NCI-H2227 treated with DMSO at 0.1 percent for 48 hours (cell line): ENCODE measurements at places on chromosomes 7 and 10.

GRCh38 chr10:13810568-13810967 lies 223.8 kb downstream of the PRPF18 start:
- no peak for DNase-seq

DNA sequence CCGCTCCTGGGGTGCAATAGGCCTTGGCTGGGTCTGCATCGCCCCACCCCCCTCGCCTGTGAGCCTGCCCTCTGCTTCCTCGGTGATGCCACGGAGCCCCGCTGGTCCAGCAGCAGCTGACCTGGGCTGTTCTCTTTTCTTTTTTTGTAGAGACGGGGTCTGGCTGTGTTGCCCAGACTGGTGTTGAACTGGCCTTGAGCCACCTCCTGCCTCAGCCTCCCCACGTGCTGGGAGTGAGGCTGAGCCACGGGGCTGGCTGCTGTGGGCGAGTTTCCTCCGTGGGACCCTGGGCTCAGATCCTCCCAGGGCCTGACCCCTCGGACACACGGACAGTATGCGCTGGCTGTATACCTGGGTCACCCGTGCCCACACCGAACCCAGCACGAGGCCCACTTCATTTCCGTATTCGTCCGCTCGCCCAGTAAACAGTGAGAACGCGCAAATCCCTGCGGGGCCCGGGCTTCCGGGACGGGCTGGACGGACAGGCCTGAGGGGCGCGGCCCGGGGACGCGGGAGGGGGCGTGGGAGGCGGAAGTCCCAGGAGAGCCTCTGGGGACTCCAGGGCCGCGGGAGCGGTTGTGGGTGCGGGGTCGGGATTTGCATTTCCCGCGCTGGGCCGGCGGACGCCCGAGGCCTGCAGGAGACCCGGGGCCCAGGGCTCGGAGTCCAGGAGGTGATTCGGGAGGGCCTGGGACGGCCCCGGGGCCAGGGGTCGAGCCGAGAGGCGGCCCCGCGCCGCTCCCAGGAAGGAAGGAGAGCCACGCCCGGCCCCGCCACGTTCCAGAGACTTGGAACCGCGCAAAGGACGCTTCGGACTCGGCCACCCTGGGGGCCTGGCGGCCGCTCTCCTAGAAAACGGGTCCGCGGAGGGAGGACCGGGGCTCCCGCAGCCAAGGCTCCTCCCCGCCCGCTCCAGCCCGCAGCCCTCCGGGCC lies 57.7 kb upstream of the DNAJB6 start:
- DNase-seq: no peak

DNA sequence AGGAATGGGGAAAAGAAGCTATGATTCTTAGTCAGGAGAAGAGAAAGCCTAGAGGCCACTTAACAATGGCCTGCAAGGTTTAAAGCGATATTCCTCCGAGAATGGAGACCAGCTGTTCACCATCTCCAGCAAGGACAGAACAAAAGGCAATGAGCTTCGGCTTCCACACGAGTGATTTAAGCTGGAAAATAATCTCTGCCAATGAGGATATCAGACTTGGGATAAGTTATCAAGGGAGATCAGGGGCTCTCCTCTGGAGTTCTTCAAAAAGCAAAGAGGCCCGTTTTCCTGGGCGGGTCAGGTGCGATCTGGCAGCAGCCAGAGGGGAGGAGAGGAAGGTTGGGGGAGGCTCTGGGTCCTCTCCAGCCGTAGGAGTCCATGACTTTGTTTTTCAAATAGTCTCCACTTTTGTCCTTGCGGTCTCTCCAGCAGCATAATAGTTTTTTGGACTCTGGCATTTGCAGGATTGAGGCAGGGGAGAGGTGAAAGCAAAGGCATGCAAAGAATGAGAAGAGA lies 211.3 kb downstream of the SKIDA1 start:
- no peak for DNase-seq

DNA sequence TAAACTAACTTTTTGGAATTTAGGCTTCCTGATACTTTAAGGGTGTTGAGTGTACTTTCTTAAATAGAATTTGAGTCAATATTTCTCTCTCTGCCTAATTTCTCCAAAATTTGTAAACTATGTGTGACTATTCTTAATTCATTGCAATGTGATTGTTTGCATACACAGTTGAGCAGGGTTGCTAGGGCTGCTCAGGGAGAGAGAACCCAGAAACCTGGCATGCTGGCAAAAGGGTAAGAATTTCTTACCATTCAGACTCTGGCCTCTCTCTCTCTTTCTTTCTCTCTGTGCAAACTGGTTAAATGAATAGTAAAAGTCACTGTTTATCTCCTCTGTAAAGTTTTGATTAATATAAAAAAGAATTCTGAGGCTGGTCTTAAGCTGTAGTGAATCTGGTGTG lies 51.0 kb upstream of the NAMPT start:
- no peak for DNase-seq

DNA sequence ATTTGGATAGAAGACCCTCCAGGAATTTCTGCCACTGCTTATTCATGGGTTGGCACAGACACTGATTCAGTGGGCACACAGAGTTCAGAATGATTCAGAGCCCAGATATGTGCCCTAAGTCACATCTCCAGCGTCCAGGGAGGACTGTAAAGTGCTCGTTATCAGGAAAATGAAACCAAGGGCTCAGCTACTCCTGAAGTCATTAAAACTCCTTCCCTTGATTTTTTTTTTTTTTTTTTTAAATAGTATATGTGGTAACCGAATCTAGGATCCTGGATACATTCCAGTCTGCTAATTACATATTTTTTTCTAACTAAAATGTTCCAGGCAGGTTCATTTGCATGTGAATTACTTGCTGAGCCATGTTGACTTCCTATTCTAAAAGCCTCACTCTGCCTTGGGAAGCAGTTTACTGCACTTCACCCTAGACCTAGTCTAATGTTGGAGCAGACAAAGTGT lies 34.7 kb downstream of the MET start:
- DNase-seq: no peak

DNA sequence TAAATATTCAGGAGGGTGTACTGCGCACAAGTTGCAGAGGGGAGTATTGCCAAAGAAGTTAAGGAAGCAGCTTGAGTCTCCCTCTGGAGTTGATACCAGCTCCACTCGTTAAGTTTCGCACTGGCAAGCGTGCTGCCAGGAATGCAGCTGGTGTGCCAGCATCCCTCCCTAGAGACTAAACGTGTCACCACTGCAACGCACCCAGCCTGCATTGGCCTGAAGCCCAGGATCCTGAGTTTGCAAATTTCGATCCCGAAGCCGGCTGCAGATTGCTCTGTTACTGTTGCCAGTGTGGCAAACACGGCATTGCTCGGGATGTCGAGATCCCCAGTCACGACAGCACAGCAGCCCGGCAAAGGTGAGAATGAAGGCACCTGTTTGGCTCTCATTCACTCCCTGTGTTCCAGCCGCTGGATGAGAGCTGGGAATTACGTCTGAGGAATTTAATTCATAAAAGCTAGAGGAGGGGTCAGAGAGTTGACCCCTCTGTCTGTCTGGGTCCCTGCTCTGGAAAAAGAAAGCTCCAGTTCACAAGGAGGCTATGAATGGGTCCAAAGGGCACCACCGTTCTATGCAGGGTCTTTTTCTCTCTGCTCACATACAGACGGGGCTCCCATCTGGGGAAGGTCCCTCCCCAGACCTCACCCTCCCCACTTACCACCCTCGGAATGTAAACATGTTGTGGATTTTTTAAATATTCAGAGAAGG lies 61.0 kb downstream of the NRP1 start:
- no peak for DNase-seq

DNA sequence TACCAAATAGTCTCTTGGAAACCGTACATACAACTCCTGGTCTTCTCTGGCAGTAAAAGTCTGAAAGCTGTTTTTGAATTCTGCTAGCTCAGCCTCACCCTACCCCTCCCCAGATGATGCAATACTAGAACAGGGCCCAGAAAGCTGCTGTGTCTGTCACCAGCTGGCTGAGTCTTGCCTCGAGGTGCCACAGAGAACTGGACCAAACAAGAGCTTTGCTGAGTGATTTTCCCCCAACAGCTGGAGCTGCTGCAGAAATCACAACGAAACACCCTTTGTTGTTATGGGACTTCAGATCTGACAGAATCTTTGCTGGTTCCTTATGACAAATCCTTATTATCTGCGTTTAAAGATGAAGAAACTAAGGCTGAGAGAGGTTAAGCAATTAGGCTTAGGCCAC lies 134.1 kb downstream of the SPAG6 start:
- no peak for DNase-seq

- no peak for DNase-seq
Measured at GRCh38 chr10:76310588-76311080, 879.2 kb downstream of the LRMDA start.

DNA sequence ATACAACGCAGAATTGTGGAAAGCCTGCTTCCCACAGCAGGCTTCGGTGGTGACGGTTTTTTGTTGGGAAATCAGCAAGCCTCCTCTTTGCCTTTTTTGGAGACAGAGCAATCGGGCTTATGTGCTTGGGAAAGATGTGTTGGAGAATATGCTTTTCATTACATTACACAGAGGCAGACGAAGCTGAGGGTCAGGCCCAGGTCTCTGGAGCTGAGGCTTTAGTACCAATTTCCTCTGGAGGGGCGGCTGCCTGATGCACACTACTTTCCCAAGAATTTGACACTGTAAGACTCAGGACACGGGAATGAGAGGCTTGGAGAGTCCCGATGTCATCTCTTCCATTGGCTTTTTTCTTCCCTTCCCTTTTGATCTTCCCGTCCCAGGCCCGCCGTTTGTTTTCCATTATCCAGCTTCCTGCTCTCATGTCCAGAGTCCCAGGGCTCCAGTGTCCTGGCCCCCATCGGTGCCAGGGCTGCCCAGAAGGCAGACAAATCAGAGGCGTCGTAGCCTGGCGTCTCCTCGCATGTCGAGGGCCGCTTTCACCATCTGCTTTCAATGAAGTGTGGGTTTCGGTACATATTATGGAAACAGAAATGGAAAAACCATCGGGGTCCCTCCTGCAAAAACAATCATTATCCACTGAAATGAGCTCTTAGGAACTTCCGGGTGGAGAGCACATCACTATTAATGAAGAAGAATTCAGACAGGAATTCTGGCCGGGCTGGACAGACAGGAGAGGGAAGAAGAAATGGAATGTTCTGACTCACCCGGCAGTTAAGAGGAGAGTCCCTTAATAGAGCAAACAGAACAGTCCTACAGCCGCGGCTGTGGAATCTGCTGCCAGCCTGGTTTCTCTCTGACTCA lies 123.0 kb upstream of the JCAD start:
- DNase-seq: no peak

DNA sequence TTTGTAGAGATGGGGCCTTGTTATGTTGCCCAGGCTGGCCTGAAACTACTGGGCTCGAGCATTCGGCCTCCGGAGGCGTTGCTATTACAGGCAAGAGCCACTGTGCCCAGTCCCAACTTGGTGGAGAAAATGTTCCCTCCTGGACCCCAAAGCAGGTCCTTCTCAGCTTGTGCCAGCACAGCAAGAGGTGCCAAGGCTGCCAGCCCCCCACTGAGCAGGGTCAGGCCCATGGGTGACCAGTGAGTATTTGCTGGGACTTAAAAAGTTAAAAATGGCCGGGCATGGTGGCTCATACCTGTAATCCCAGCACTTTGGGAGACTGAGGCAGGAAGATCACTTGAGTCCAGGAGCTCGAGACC lies 4.6 kb downstream of the MAFK start:
- no peak for DNase-seq

DNA sequence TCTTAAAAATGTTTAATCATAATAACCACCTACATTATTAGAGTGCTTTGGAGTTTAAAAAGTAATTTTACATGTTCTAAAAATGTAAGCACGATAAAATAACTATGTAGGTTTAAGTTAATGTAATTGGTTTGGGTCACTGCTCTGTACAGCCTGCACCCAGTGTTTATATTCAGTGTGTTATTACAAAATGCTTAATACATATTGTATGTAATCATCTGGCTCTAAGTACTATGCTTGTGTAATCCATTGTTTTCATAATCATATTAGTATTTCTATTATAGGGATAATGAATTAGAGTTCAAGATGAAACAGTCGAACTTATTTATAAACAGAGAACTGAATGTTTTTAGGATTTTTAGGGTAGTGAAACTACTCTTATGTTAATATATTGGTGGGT lies 13.1 kb downstream of the RPA3 start:
- no peak for DNase-seq

GRCh38 chr7:88969167-88969566 lies 173.6 kb upstream of the TEX47 start:
- DNase-seq: no peak
